NCI-H345 (cell line): ENCODE measurements at places on chromosomes 1 and 21.

- no peak for DNase-seq
Observed at GRCh38 chr1:241838897-241839296, 9.1 kb upstream of the EXO1 start.

DNA sequence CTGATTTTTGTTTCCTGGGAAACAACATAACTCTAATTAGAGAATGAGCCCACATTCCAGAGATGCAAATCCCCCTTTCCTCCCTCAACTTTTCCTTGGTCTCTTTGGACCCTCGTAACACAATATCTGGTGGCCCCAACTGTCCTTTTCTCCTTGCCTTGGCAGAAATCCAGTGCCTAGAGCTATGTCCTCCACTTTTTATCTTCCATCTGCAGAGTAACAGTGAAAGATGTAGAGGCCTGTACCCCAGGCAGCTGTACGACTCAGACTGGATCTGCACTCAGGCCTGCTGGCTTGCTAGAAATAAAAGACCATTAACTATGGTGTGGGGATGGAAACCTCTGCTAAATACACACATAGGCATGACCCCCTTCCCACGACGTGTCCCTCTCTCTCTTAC lies 72.0 kb downstream of the WARS2 start:
- no peak for DNase-seq

DNA sequence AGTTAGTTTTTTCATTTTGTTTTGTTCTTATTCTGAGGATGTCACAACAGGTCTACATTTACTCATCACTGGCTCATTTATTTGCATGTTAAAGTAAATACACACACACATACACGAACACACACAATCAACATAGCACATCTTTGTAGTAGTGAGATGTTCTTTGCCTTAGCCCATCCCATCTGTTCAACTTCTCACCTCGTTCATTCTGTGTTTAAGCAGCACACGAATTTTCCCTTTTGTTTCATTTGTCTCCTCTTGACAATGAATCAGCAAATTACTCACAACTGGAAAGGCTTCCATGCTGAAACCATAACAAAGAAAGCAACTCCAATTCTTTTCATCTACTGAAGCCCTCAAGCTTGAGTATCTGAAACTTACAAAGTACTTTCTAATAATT lies 133.3 kb upstream of the CHRM3 start:
- no peak for DNase-seq

DNA sequence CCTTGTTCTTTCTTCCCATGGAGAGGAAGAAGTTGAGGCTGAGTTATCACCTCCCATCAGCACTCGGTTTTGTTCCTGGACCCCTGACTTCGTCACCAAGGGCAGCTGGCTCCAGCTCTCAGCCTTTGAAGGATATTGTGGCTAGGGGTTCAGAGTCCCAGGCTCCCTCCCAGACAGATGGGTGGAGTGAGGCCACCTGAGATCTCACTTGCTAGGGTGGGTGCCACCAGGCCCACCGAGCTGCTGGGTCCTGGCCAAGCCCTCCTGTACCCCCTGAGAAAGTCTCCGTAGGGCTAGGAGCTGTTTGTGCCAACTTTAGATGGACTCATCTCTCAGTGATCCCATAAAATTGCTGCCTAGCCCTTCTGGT lies 6.9 kb downstream of the MX2 start:
- no peak for DNase-seq

- DNase-seq, result no peak
Observed at GRCh38 chr1:150928286-150928685, 2.1 kb downstream of the SETDB1 start.

GRCh38 chr1:200895443-200895789 lies 716 bp downstream of the INAVA start:
- no peak for DNase-seq

- DNase-seq, result no peak
Observed at GRCh38 chr1:119266386-119266785, 102.2 kb upstream of the HAO2 start.

DNA sequence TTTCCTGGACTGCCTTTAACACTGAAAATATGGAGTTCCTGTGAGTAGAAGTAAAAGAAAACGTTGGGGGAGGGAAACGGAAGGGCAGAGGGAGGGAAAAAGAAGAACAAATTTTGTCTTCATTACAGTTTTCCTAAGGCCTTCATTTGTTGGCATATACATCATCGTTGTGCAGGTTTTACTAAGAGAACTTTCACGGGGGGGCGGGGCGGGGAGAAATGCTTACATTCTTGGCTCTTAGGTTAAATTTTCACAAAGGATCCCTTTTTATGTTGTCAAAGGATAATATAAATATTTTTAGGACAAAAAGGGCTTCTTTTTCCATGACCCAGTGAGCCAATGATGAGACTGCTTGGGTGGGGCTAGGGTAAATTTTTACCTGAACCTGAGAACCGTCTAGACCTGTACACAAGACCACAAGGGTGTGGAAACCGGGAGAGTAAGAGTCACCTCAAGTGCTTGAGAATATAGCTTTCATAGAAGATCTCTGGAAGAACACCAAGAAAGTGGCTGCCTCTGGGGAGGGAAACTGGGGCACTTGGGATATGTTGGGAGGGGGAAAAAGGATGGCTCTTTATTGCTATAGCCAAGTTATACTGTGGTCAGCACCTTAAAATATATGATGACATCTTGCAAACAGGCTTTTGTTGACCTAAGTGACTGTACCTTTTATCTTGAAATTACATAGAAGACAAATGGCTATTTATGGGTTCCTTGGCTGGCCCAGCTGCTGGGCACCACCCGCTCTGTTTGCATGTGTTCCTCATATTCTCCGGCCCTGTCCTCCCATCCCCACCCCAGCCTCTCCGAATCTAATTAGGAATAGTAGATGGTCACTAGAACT lies 2.0 kb upstream of the UTP25 start:
- DNase-seq, result no peak

DNA sequence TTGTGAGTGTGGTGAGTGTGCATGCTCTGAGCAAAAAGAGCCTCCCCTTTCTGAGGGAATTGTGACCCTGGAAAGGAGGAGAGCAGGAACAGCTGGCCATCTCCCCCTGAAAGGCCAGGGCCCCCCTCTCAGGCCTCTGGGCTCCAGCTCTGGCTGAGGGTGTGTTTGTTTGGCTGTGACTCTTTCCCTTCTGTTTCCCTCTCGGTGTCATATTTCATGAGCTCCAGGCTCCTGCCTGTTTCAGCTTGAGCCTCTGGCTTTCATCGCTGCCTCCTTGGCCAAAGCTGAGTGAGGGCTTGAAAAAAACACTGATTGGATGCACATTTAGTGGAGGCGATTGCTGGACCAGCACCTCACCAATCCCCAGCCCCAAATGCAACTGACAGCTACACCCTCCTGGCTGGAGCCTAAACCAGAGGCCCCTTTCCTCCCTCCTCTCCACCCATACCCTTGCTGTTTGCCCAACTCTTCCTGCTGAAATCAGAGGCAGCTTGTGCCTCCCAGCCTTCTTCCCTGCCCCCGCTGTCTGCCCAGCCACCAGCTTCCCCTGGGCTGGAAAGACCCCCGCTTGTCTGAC lies 64.1 kb downstream of the DDR2 start:
- peak; percentile 87 for DNase-seq

GRCh38 chr1:9284061-9284460 lies 8.6 kb upstream of the SPSB1 start:
- no peak for DNase-seq

- DNase-seq, result no peak
Observed at GRCh38 chr1:89903550-89903949, 82.7 kb downstream of the LRRC8D start.

- peak; percentile 78 for DNase-seq
Observed at GRCh38 chr1:212814537-212815334, 23.0 kb downstream of the TATDN3 start.

- no peak for DNase-seq
Observed at GRCh38 chr1:154784924-154785531, 85.1 kb downstream of the KCNN3 start.

- no peak for DNase-seq
Observed at GRCh38 chr1:237772009-237772408, 118.7 kb downstream of the ZP4 start.

GRCh38 chr1:227559926-227560325 lies 3.4 kb upstream of the ZNF678 start:
- DNase-seq, result no peak

- DNase-seq, result no peak
Observed at GRCh38 chr1:244242446-244242845, 191.4 kb downstream of the ZBTB18 start.

DNA sequence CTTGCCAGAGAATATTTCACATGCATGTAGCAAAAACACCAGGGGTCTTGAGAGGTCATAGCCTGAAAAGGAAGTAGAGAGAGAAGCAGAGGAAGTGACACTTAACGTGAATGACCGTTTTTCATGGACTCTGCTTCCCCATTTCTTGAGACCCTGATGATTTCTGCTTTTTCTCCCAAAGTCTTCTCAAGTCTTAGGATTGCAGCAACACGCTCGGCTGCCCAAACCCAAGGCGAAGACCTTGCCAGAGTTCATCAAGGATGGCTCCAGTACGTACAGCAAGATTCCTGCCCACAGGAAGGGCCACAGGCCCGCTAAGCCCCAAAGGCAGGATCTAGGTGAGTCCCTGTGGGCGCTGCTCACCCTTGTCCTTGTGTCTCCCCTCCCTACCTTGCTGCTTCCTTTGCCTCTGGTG lies 12.8 kb downstream of the THEMIS2 start:
- DNase-seq, result no peak

DNA sequence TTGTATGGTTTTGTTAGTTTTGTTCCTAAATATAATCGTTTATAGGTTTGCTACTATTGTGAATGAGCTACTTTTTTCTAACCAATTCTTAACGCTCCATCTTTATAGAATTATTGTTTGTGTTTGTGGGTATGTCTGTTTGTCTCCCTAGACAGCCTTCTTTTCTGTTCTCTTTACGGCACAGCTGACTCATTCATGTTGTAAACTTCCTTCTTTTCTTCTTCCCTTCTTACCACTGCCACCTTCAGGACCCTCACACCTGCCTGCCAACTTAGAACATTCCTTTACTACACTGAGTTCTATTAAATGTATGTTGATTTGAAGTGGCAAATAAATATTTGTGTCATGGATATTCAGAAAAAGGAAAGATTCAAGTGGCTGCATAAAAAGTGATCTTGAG lies 29.1 kb downstream of the AK5 start:
- no peak for DNase-seq

GRCh38 chr1:165496501-165496900 lies 47.3 kb upstream of the LRRC52 start:
- DNase-seq, result no peak

GRCh38 chr1:110672001-110672752 lies 2.6 kb downstream of the KCNA3 start:
- DNase-seq, result no peak

GRCh38 chr1:36114371-36114770 lies 10.7 kb downstream of the COL8A2 start:
- DNase-seq, result no peak

DNA sequence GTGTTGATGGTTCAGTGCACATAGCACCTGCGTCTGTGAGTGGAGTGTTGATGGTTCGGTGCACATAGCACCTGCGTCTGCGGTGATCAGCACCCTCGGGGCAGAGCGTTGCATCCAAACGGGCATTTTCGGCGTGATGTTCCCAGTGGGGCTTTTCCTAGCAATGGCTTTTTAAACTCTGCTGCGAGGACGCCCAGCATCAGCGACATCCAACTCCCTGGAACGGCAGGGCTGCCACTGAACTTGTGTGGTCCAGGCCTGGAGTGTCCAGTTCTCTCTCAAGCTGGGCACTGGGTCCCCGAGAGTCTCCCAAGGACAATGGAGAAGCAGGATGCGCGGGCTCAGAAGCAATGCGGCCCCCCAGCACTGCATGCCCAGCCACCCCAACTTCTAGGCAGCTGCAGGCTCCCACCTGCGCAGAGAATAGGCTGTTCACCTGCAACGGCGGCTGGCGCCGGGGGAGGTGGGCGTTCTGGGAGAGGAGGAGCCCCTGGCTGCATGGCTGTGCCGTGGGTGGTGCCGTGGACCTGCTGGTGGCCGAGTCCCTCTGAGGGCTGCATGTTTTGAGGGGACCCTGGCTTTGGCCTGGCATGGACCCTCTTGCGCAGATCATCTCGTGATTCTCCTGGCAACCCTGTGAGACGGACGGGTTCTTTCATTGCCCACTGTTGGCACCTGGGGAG lies 10.1 kb upstream of the C1orf174 start:
- peak; percentile 75 for DNase-seq

- no peak for DNase-seq
Observed at GRCh38 chr21:43805275-43805800, 16.0 kb downstream of the RRP1 start.

- no peak for DNase-seq
Observed at GRCh38 chr1:111436726-111437125, 9.2 kb upstream of the OVGP1 start.

- no peak for DNase-seq
Observed at GRCh38 chr1:231020139-231020601, 19.9 kb downstream of the FAM89A start.

DNA sequence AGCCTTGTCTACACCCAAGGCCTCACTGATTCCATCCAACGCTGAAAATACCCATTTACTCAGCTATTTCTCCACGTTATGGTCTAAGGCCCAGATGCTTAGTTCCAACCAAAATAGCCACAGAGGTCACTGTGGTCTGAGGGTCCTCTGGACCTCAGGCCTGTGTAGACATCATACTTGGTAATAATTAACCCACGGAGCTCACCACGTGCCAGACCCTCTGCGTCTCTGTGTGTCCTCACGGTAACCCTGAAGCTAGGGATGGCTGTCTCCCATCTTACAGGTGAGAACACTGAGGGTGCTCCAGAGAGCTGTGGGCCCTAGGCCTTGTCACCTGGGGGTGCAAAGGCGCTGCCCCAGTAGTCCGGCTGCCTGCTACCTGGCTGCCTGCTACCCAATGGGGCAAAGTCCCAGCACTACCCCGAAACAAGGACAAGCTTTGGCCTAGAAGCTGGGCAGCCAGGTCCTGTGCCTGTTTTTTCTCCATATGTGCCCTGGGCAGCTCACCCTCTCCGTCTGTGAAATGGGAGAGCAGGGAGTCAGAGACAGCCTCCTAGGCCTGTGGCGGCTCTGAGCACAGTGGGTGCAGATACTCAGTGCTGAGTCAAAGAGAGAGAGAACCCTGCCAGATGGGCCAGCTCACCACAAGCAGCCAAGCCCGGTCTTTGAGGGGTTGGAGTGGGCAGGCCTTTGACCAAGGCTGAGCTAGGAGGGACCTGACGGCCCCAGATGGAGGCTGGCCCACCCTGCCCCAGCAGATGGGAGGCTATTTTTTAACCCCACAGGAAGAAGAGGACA lies 17.0 kb upstream of the RUNX3 start:
- no peak for DNase-seq

GRCh38 chr1:182175361-182175931 lies 113.9 kb upstream of the ZNF648 start:
- peak; percentile 97 for DNase-seq

- DNase-seq, result no peak
Observed at GRCh38 chr1:173823781-173824314, 625 bp upstream of the DARS2 start.

GRCh38 chr21:42591170-42591869 lies 62.1 kb upstream of the PDE9A start:
- no peak for DNase-seq
